Tracheal epithelial cell (primary cell): ENCODE measurements at places on chromosomes 16 and 17. TPM values are rescaled to one million over a fixed set of nuclear protein-coding genes. Genes with fewer than 3 reads are reported as not detected.

The PTGES3L gene
- total RNA-seq, result 0.21 and 0.24 TPM in 2 replicates

The HOXB2 gene
- 1.5 and 2.9 TPM in 2 replicates for total RNA-seq

The EPX gene
- total RNA-seq, result not detected in 2 replicates

The MT3 gene
- not detected in 2 replicates for total RNA-seq

The GNAO1 gene
- 0.24 and 0.43 TPM in 2 replicates for total RNA-seq

The MPV17L gene
- total RNA-seq, result 0.72 and 5.8 TPM in 2 replicates

The DNAAF8 gene
- under 0.01 TPM in 1 of 2 replicates, not detected in the other for total RNA-seq

The KRT27 gene
- not detected in 2 replicates for total RNA-seq

The C16orf46 gene
- 0.24 and 0.64 TPM in 2 replicates for total RNA-seq
